Activated CD8-positive, alpha-beta memory T cell treated with anti-CD3 and anti-CD28 coated beads for 48 hours (primary cell): ENCODE measurements at places on chromosomes 1 and 21.

DNA sequence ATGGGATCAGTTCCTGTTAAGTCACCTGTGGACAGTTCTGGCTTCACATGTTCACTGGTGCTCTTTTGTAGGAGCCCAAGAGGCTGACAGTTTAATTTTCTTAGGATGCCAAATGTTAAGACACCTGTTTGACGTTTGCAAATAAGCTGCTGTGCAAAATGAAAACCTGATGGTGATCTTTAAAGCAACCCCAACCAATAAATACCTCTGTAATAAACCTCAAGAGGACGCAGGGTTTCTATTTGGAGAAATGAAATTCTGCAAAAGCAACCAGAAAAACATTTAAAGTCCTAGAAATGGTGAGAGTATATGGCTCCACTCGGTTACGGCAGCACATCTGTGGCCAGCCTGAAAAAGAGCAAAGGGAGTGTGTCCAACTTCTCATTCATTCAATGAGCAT is 5.7 kb upstream of the RHEX start:
- DNase-seq, result no peak

- no peak for DNase-seq
These were observed 113.4 kb downstream of the SPSB1 start for GRCh38 chr1:9406111-9406510.

DNA sequence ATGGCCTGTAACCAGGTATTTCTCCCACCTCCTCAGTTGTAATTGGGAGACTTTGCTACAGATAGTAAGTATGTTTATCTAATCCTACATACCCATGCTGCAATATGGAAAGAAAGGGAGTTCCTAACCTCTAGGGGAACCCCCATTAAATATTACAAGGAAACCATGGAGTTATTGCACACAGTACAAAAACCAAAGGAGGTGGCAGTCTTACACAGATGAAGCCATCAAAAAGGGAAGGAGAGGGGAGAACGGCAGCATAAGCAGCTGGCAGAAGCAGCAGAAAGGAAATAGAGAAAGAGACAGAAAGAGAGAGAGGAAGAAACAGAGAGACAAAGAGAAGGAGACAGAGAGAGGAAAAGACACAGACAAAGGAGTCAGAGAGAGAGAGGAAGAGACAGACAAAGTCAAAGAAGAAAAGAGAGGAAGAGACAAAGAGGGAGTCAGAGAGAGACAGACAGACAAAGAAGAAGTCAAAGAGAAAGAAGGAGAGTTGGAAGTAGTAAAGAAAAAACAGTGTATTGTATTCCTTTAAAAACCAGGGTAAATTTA is 142.9 kb downstream of the FASLG start:
- DNase-seq, result no peak

GRCh38 chr1:62068978-62069377 is 125.7 kb upstream of the L1TD1 start:
- DNase-seq, result no peak

DNA sequence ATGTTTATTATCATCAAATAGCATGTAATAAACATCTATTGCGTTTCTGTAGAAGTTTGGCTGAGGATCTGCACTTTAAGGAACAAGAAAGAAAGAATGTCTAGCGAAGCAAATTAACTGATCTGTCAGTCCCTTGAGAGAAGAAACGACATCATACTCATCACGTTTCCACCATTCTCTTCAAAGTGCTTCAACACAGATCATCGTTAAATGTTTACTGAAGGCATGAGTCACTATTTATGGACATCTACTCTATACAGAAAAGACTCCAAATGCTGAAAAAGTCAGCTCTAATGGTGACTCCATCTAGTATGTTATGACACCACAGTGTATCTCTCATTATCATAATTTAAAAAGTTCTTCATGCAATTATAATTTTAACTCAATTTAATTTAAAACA is 369.1 kb downstream of the RGS7 start:
- no peak for DNase-seq

GRCh38 chr1:145711213-145711651 is 4.1 kb upstream of the PDZK1 start:
- no peak for DNase-seq

- no peak for DNase-seq
These were observed 77.6 kb upstream of the CD1D start for GRCh38 chr1:158102881-158103674.

DNA sequence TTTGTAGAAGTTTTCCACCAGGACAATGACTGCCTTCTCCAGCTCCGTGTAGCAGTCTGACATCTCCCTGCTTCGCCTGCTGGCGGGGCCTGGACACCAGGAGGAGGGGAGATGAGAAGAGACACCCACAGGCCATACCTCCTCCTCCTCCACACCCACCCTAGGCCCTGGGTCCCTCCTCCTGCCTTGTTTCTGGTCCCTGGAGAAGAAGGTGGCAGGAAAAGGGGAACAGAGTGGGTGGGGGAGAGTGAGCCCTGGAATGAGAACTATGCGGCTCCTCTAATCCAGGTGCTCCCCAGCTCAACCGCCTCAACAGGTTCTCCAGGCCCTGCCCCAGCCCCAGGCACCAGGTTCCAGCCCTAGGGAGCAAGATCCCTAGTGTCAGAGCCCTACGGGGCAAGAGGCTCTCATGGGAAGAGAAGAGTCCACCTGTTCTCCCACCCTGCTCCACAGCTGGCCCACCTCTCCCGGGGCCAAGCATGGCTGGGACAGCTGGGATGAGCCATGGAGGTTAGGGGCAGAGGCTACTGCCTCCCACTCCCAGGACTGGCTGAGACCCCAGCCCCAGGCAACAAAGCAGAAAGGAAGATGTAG is 4.8 kb downstream of the S100A16 start:
- DNase-seq, result no peak

DNA sequence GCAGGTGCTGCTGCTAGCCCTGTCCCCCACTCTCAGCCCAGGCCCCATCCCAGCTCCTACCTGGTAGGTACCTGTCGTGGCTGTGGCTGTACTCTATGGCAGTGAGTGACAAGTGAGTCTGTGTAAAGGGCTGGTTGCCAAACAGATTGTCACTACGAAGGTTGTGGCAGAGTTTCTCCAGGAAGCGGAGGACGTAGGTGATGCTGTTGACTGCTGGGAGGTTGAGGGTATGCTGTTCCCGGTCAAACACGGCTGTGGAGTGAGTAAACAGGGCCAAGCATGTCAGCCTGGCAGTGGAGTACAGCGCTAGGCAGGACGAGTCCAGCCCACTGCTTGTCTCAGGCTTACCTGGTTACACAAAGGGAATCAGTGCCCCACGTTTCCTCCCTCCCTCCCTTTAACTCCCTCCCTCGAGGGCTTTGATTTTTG is 24.8 kb upstream of the SLFNL1 start:
- no peak for DNase-seq

GRCh38 chr1:44318097-44319088 is 36.7 kb downstream of the ERI3 start:
- no peak for DNase-seq

DNA sequence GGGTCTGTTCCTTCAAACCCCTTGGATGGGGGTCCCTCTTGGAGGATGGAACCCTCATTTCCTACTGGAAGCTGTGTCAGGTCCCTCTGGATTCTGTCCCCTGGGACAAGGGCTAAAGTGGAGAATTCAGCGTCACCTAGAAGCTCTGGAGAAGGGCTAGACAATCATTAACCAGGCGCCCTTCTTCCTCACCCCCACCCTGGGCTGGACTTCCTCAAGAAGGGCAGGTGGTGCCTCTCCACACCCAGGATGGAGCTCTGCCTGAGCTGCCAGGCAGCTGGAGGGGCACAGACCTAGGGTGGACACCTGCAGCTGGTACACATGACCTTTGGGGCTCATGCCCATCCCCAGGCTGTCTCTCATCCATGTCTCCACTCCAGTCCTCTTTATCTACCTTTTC is 3.6 kb downstream of the CELF3 start:
- DNase-seq, result no peak

- DNase-seq, result no peak
These were observed 75.3 kb upstream of the WDR26 start for GRCh38 chr1:224509907-224510306.

DNA sequence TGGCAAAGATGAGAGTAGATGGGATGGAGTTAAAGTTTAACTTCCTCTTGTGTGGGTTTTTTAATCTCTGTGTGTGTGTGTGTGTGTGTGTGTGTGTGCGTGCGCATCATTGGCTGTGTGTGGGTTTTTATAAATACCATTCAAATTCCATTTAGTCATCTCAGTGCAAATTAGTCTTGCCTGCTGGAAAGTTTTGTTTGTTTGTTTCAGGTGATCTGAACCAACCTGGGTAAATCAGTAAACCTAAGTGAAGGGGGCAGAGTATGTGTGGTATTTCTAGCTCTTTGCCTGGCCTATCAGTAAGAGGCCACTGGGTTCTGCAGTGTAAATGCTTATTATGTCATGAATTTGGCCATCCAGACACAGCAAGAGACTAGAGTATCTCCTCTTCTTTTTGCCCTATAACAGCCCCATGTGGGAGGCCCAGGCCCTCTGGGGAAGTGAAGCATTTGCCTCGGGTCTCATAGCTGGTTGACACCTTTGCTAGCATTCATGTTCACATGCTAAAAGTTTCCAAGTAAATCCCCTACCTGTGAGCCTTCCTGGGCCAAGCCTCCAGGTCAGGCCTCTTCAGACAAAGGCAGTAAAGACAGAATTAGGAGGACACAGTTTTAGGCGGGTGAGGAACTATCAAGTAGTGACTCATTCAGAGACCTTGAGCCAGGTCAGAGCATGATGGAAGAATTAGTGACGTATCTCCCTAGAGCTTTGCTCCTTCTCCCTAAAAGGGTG is 14.7 kb downstream of the INTS3 start:
- DNase-seq, result no peak

DNA sequence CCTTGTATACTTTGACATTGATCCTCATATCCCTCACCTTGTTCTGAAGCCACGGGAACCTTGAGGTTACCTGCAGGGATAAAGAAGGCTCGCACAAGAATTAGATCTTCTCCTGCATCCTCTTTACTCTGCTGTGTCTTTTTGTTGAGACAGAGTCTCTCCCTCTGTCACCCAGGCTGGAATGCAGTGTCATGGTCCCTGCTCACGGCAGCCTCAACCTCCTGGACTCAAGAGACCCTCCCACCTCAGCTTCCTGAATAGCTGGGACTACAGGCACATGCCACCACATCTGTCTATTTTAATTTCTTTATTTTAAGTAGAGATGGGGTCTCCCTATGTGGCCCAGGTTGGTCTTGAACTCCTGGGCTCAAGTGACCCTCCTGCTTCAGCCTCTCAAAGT is 134.7 kb downstream of the PTPRC start:
- no peak for DNase-seq

- peak; percentile 16 for DNase-seq
These were observed 697 bp upstream of the C21orf91 start for GRCh38 chr21:17819877-17820229.

DNA sequence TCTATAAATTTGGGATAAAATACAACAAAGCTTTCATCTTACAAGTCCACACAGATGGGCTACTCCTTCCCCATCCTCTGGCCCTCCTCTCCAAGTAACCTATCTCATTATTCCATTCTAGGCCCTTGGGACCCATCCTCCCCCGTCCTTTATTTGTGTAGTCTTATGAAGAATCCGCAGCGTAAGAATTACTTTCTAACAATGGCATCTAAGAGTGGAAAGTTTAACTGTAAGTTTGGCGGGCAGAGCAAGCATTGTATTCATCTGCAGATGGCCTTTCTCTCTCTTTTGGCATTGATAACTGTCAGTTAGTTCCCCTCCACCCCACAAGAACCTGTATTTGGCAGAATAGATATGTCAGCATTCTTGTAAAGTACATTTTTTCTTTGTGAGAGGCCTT is 91.9 kb upstream of the TSPAN2 start:
- no peak for DNase-seq

DNA sequence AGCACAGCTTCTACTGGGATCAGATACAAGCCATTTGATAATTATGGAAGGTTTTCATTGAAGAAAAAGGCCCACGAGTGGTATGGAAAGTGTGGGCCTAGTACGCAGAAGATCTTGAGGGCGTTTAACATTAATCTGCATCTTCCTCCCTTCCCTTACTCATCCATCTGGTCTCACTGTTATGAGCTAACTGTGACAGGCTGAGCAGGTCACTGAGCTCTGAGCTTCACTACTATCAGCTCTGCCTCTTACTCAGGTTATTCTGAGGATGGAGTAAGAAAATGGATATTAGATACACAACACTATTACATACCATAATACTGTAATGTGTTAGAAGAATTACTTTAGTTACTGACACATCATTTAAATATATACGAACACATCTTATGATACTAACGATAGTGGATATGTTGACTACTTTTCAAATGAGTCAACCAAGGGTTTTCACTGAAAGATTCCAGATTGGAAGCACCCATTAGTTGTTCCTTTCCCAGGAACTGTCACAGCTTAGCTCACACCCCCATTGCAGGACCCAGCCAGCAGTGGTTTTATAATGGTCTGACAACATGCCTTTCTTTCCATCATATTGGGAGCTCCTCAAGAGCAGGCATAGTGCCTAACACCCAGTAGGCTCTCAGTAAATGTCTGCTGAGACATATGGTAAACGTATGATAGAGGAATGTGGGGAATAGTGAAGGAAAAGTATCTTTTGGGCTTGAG is 97.8 kb upstream of the C8B start:
- DNase-seq, result no peak

- DNase-seq, result no peak
These were observed 2.8 kb upstream of the CELA2A start for GRCh38 chr1:15453734-15454133.

GRCh38 chr1:205285381-205286101 is 36.0 kb downstream of the NUAK2 start:
- no peak for DNase-seq

GRCh38 chr21:42465008-42465802 is 30.8 kb downstream of the RSPH1 start:
- no peak for DNase-seq

DNA sequence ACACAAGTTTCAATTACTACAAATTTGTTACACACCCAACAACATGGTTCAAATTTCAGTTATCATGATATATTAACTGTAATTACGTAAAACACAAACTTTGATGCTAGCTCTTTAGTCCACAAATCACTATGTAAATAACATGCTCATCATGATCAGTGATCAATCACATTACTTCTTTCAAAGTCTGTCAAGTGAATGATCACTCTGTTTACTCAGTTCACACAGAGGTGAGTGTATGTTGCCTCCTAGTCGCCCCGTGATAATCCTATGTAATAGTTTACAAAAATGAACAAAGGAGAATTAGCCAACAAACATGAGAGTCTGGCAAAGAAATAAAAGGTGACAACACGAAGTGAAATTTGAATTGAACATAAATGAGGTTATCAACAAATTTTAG is 14.3 kb downstream of the EDEM3 start:
- DNase-seq, result no peak

GRCh38 chr1:243416495-243416894 is 160.7 kb downstream of the SDCCAG8 start:
- DNase-seq, result no peak

- no peak for DNase-seq
These were observed 46.5 kb upstream of the GREM2 start for GRCh38 chr1:240658312-240658960.

DNA sequence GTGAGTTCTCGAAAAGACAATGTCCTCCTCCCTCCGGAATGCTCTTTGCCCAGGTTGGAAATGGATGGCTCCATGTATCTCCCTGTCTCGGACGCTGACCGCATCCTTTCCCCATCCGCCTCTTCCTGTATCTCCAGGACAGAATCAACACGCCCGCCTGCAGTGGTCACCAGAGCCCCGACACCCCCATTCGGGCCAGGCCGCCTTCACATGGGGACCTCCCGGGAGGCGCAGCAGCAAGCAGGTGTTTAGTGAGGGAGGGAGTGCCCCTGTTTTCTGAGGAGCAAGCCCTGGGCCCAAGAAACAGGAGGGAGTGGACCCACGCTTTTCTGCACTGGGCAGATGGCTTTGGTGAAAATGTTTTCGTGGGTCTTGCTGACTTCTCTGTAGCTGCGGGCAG is 83.5 kb upstream of the TTC34 start:
- DNase-seq, result no peak

GRCh38 chr1:206030714-206031113 is 7.0 kb upstream of the CTSE start:
- DNase-seq, result peak; percentile 23

- no peak for DNase-seq
These were observed 70.6 kb upstream of the GJB5 start for GRCh38 chr1:34684266-34684665.
